ENCODE measurements at places on chromosomes 2 and 18.

- no peak for DNase-seq
Observed at GRCh38 chr2:54428108-54428831, 27.9 kb upstream of the SPTBN1 start.

GRCh38 chr2:141728142-141728541 is 402.7 kb downstream of the LRP1B start:
- no peak for DNase-seq

DNA sequence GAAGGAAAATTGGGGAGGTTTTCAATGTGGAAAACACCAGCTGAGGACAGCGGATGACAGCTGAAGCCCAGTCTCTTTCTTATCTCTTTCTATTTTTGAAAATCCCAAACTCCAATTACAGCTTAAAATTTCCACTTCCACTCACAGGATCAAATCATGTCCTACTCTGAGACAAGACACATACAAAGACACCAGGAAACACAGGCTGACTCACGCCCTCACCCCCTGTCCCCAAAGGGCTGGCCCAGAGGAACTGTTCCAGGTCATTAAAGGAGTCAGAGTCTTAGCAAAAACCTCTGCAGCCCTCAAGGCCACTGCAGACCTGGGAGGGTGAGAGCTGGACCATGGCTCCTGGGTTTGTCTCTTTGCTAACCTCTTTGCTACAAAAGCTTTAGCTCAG is 143.1 kb upstream of the CAPN13 start:
- DNase-seq, result no peak

- DNase-seq, result no peak
Observed at GRCh38 chr2:203246646-203247045, 7.8 kb downstream of the CYP20A1 start.

- DNase-seq, result no peak
Observed at GRCh38 chr2:58698620-58699019, 457.5 kb upstream of the FANCL start.

DNA sequence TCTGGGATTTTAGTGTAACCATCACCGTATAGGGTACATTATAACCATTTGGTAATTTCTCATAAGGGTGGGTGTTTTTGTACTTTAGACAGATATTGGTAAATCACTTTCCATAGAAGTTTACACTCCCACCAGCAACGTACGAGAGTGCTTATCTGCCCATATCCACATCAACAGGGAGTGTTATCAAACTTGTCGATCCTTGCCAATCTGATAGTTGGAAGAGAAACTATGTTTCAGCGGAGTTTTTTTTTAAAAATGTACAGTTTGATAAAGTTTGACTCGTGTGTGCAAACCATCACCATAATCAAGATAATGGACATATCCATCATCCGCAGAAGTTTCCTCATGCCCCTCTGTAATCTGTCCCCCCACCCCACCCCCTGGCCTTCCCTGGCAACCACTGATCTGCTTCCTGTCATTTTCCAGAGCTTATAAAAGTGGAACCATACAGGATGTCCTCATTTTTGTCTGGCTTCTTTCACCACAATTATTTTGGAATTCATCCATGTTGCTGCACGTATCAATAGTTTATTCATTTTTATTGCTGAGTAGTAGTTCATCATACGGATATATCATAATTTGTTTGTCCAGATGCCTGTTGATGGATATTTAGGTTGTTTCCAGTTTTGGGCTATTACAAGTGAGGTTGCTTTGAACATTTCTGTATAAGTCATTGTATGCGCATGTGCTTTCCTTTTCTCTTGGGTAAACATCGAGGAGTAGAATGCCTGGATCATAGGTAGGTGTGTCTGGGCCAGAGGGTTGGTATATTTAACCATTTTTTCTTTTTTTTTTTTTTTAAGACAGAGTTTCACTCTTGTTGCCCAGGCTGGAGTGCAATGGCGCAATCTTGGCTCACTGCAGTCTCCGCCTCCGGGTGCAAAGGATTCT is 18.6 kb downstream of the GLI2 start:
- no peak for DNase-seq

GRCh38 chr2:138023298-138023697 is 59.0 kb downstream of the HNMT start:
- no peak for DNase-seq

- DNase-seq, result no peak
Observed at GRCh38 chr2:163548970-163549369, 186.8 kb downstream of the FIGN start.

DNA sequence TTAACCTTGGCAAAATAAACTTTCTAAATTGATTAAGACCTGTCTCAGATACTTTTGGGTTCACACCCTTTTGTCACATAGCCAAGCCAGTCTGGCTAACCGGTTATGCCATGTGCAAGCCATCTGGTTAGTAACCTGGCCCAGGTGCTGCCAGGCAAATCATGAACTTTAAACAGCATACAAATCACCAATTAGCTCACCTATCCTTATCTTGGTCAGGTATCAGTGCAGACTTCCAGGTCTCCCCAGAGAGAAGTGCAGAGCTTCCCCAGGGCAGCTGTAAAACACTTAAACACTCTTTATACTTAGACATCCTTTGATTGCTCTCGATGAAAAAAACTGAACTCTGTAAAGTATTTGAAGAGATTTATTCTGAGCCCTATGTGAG is 14.9 kb upstream of the MC5R start:
- DNase-seq, result no peak

DNA sequence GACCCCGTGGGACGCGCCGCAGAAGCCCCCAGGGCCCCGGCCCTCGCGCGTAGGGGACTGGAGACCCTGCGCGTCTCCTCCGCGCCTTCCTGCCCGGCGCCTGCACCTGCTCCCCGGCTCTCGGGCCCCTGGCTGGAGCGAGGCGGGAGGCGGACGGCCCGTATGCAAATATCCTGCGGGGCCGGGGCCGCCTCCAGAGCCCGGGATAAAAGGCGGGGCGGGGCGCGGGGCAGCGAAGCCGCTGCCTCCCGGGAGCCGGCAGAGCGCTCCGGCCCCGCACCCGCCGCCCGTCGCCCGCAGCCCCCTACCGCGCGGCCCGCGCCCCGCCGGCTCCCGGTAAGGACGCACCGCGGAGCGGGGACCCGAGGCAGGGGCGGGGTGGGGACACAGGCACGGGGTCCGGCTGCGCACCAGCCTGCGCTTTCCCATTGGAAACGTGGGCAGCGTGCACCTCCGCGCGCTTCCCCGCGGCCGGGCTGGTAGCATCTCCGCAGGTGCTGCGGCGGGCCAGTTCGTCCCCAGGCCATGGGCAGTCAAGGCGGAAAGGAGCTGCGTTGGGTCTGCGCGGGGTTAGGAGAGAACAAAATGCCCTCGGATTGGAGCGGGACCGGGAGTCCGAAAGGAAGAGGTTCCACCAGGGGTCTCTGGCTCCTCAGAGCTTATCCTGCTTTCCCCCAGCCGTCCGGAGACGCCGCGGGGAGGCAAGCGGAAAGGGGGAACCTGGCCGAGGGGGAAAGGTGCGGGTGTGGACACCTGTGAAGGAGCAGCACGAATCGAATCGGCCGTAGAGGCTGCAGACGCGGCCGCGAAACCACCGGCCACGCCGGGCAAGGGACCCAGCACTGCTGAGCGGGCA is at the start of gene ATP6V1C2:
Gene ATP6V1C2, plus strand, starts transcription at position 235 of the 856 bp plus-strand sequence. CDS start 1,220 bp downstream, outside the sequence.
- no peak for DNase-seq

DNA sequence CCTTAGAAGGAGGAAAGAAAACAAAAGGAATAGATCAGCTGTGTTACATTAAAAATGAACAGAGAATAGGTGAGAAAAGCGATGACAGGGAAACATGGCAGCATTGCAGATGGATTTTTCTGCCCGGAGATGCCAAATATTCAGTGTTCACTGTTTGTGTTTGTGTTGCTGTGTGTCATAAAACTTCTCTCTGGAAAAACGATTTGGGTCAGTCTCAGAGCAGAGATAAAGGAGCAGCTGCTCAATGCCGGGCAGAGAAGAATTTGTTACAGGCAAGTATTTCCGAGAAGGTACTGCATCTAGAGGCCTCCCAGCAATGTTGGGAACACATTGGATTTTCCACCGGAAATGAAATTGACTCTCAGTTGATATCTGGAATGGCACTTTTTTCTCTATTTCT is 156.4 kb upstream of the KLHL14 start:
- DNase-seq, result no peak

DNA sequence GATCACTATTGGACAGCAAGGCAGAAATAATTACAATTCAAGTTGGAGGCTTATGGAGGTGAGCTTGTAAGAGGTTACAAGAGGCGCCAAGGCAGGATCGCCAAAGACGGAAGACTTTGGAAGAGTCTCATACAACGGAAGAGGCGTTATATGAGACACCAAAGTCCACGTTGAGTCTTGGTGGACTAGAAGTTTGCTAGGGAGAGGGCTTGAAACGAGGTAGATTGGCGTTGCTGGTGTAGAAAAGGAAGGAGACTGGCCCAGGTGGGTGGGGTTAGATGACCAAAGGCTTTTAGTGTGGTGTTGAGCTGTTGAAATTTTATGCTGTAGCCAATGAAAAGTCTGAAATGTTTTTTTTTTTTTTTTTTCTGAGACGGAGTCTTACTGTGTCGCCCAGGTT is 1.4 kb downstream of the MSH2 start:
- DNase-seq, result no peak

DNA sequence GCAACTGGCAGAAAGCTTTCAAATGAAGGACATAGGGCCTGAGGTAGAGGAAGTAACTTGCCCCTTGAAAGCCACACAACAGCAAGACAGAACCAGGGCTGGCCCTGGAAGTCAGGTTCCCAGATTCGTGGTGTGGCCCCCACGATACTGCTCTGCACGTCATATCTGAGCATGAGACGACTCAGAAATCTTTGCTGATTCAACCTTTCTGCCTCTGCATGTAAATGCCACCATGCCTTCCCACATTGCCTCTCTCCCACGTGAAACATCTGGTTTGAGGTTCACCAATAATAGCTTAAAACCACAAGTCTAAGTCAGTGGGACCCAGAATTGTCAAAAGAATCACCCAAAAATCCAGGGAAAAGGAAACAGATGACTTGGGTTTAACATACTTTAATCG is 214.0 kb upstream of the TRIB2 start:
- no peak for DNase-seq

DNA sequence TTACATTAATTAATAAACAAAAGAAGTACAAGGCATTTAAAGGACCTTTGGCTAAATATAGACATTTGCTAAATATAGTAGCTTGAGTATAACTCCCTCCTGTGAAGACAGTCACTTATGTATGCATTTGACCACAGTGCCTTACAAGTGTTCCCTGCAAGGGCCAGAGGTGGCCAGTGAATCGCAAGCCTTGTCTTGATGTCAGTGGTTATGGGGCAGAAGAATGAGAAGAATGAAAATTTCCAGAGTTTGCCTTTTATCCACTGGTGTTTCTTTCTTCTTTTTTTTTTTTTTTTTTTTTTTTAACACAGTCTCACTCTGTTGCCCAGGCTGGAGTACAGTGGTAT is 1.8 kb downstream of the LRRFIP1 start:
- no peak for DNase-seq

- no peak for DNase-seq
Observed at GRCh38 chr2:83459456-83459855, 999.6 kb downstream of the SUCLG1 start.

DNA sequence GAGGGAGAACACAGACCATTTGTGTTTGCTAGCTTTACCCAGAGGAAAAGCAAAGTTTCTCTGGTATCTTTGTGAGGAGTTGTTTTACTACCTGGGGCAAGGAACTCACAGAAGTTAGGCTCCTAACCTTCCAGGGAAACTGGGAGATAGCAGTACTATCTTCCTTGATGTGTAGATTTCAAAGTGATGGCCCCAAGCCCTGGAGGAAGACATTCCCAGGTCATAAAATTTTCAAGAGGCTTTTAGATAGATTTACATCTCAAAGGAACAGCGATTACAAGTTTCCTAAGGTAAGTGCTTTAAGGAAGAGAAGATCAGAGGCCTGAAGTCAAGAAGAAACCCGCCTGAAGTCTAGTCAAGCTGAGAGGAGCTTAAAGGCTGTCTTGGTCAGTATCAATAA is 1187.8 kb upstream of the TMEFF2 start:
- DNase-seq, result no peak

DNA sequence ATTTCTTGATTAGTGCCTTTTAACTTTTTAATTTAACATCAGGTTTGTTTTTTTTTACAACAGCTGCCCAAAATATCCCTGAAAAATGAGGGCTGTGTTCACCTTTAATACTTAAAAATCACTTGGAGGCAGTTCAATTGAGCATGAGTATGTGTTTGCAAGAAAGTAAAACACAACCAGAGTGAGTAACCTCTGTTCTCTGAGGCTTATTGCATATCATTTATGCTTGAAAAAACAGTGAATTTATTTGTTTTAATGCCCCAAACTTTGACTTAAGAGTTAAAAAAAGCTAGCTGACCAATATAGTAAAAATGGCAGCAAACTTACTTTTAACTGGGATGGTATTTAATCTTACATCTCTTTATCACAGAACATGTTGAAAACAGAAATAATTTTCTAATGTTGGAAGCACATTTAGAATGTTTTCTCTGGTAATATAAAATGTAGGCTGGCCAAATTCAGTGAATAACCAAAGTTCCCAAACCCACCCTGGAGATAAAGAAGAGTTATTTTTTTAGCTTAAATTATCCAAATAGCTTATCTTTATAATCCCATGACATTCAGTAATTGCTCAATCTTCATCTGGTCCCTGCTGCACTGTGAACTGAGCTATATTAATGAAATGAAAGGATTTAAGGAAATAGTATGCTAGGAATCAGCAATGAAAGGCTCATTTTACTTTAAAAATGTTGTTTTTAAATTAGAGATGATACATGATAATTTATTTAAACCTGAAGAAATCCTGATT is 24.8 kb upstream of the EFEMP1 start:
- no peak for DNase-seq

DNA sequence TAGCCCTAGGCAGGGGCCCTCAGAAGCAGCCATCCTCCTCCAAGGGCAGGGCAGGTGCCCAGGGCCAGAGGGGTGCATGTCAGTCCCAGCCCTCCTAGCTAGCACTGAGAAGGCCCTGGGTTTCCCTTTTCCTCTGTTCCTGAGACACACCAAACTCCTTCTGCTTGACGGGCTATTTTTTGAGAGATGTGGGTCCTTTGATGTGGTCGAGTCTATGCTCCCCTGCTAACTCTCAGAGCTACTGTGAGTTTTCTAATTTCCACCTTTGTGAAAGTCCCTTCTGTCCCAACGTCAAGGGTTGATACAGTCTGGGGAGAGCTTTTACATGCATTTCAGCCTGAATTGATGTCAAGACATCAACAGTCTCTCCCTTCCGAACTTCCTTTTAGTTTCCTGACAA is 51.4 kb downstream of the TRPM8 start:
- no peak for DNase-seq
